ENCODE measurements at places on chromosomes 5 and 9.

DNA sequence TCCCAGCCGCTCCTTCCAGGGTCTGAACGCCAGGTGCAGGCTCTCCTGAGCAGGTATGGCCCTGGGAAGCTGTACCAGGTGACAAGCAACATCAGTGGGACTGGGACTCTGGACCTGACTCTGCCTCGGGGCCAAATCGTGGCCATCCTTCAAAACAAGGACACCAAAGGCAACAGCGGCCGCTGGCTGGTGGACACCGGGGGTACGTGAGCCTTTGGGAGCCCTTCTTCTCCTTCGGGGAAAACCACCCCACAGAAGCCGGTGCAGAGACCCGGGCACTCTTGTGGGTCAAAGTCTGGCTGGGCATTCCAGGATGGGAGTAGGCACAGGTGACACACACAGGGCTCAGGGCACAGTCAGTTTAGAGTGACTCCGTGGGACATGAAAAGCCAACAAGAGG, 45.8 kb downstream of the ARHGEF37 start:
- no peak for DNase-seq

- DNase-seq = no peak
Measured at GRCh38 chr5:61641748-61642565, 309.9 kb downstream of the ZSWIM6 start.

DNA sequence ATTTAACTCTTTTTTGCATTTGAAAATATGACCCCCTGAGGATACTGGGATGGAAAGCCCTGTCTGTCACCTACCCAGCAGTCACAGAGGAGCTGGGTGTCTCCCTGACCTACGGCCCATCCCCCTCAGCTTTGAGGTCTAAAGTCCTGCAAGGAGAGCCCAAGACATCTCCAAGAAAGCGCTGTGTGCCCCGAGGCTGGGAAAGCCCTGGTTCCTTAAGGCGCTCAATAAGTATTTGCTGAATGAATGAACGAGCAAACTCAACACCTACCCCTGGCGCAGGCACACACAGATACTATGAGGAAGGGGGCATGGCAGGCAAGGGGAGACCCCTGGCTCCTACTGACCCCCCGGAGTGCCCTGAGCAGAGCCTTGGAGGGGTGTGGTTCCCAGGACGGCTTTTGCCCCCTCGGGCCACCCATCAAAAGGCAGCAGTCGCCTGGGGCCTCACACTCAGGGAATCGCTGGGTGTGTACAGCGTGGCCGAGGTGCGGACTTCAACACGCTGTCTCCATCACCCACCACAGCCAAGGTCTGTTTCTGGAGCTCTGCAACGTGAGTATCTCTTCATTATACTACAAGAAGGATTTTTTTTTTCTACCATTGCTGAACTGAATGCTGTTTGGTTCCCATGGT, 211.6 kb downstream of the ERCC6L2 start:
- DNase-seq = no peak

DNA sequence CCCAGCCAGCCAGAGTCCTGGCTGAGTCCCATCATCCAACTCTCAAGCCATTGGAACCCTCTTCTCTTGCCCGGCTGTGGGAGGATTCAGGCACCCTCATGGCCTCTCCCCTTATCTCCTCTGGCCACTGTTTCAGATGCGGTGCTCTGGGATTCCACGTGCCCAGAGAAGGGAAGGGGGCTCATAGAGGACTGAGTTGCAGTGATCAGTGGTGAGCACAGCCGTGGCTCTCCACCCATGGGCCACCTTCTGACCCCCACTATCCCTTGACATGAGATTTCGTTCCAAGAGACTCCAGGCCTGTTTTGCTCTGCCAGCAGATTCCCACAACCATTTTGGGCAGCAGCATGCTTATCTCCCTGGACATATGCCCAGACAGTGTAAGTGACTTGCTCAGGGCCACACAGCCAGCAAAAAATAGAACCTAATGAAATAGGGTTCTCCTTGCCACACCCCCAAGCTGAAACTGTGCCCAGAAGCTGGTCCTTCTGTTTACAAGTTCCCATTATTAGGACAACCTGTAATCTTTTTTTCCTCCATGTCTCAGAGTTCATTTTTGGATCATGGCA, 2.7 kb downstream of the GPX3 start:
- no peak for DNase-seq

DNA sequence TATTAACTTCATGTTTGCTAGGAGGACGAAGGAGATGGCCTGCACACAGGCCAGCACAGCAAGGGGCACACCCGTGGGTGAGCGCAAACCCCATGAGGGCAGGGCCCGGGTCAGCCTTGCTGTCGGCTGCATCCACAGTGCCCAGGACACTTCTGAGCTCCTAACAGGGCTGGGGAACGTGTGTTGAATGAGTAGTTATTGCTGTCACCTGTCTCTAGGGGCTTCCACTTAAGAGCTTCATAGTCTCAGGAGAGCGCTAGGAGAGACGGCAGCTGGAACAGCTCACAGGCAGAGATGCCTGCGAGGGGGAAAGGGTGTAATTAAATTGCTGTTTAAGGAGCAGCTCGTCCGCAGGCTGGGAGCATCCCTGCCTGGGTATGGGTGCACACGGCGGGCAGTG, 91.4 kb upstream of the NEURL1B start:
- DNase-seq = no peak

- DNase-seq = no peak
Measured at GRCh38 chr9:128293091-128293490, 17.0 kb downstream of the SWI5 start.

- no peak for DNase-seq
Measured at GRCh38 chr9:77616191-77616590, 31.9 kb downstream of the GNA14 start.

- no peak for DNase-seq
Measured at GRCh38 chr5:28374492-28374967, 1336.1 kb upstream of the CDH9 start.

- no peak for DNase-seq
Measured at GRCh38 chr5:69525490-69525889, 32.9 kb downstream of the OCLN start.

DNA sequence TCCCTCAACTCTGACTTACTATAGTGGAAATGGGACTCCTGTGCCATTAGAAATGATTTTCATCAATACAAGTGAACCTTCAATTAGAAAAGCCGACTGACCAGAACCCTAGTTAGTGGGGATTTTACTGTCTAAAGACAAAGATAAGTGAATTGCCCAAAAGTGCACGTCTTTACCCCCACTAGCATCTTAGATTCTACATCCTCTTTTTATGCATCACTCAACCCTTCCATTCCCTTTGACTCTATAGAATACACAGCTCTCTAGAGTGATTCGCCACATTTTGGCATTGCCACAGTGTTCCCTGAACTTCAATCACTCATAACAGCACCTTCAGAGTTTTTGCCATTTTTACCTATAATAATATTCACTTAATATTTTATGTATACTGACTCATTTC, 226.6 kb downstream of the EBF1 start:
- no peak for DNase-seq

- no peak for DNase-seq
Measured at GRCh38 chr5:173633304-173633703, 16.9 kb upstream of the BOD1 start.

- DNase-seq = no peak
Measured at GRCh38 chr9:6782981-6783380, 25.2 kb downstream of the KDM4C start.

DNA sequence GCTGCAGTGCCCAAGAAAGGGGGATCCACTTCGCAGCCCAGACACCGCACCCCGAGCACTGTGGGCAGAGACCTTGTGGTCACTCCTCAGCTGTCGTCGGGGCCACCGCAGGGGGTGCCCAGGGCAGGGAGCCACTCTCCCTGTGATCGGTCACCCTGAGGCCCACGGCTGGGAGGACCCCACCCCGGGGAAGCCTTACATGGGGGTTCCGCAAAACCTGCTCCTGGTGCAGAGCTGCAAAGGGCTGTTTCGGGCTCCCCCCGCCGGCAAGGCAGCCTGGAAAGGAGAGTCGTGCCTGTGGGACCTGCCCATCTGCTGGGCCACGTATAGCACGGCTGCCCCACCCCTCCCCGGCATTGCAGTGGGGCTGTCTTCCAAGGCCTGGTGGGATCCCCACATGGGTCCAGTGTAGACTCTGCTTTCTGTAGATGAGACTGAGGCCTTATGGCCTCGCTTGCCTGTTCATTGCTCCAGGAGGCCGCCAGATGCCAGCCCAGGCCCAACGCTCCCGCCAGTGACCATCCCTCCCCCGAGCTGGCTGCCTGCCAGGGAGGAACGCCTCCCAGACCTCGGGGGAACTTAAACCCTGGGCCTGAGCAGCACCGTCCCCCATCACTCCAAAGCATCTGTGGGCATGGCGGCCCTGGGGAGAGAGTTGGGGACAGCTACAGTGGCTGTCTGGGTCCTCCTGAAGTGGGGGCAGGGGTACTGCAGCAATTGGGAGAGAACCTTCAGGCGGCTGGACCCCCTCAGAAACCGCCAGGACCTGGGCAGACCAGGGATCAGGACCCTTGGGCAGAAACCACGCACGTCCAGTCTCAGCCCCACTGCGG, 1.6 kb upstream of the DNLZ start:
- peak; percentile 81 for DNase-seq

- DNase-seq = no peak
Measured at GRCh38 chr9:97470076-97470475, 31.4 kb upstream of the TMOD1 start.

DNA sequence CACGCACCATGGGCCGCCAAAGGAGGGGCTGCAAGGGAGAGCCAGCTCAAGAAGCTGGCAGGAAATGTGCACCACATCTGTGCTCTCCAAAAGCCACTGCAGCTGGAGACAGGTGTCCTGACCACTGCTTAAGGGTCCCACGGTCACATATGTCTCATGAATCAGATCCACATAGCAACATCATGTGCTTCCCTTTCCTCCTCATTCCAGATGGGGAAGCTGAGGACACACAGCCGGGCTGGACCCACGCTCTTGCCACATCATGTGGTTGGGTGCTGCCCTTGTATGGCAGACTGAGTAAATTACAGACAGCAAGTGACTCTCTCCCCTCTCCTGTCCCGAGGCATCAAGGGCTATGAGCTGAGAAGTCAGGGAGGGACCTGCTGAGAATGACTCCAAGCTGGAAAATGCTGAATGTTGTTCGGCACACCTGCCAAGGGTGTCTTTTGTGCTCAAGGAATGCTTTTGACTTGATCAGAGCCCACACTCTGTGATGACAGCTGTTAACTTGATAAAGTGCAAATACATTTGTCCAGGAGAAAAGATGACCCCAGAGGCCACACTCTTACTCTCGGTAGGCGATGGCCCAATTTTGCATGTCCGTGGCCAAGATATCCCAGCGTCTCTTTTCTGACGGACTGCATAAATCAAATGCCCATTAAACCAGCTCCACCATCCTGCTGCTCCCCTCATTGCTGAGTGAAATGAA, 58.2 kb downstream of the NSUN2 start:
- no peak for DNase-seq

GRCh38 chr5:111386832-111387162, 125.5 kb downstream of the STARD4 start:
- DNase-seq = no peak

DNA sequence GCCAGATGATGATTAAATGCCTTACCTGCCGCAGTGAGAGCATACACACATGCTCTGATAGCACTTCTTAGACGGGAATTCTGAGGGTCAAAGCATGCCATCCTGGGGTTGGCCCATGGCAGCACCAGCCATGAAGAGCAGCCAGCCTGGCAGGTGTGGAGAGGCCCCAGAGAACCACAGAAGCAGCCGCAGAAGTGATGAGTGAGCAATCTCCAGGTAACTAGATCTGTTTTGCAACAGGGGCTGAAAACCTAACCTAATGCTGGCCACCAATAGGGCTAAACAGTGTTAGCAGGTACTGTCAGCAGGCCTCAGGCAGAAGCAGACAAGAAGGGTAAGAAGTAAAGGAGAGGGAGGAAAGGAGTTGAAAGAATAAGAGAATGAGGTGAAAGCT, 33.5 kb upstream of the HOMER1 start:
- DNase-seq = no peak

- no peak for DNase-seq
Measured at GRCh38 chr5:128491291-128491690, 46.8 kb downstream of the FBN2 start.

- DNase-seq = no peak
Measured at GRCh38 chr9:95217936-95218335, 99.6 kb downstream of the FANCC start.

DNA sequence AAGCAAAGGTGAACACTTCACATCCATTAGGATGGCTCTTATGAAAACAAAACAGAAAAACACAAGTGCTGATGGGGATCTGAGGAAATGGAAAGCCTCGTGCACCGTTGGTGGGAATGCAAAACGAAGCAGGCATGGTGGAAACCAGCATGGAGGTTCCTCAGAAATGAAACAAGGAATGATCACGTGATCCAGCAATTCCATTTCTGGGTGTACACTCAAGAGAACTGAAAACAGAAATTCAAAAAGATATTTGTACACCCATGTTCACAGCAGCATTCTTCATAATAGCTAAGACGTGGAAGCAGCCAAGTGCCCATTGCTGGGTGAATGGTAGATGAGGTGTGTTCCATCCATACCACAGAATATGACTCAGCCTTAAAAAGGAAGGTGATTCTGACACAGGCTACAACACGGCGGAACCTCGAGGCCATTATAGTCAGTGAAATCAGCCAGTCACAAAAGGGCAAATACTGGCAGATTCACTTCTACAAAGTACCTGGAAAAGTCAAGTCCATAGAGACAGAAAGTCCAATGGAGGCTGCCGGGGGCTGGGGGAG, 87.2 kb upstream of the RAPGEF1 start:
- no peak for DNase-seq

- DNase-seq = no peak
Measured at GRCh38 chr5:105150323-105150722, 1587.7 kb upstream of the NUDT12 start.

DNA sequence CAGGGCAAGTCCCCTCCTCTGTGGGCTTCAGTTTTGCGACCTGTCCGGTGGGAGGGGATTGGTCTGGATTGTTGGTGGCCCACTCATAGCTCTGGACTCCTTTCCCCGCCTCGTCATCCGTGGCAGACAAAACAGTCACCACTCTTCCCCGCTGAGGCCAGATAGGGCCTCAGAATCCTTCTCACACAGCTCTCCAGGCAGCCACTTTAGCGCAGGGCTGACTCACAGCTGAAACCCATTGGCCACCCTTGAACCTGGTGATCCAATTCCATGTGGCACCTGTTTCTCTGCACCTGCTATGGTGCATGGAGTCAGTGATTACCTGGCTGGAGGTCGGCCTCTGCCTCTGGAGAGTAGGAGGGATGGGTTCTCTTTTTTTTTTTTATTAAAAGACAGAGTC, 15.8 kb upstream of the CACFD1 start:
- DNase-seq = no peak

Data from DMS 273 treated with DMSO at 0.1 percent for 48 hours (cell line).